Naive thymus-derived CD4-positive, alpha-beta T cell (primary cell): ENCODE measurements at places on chromosomes 2 and 18.

DNA sequence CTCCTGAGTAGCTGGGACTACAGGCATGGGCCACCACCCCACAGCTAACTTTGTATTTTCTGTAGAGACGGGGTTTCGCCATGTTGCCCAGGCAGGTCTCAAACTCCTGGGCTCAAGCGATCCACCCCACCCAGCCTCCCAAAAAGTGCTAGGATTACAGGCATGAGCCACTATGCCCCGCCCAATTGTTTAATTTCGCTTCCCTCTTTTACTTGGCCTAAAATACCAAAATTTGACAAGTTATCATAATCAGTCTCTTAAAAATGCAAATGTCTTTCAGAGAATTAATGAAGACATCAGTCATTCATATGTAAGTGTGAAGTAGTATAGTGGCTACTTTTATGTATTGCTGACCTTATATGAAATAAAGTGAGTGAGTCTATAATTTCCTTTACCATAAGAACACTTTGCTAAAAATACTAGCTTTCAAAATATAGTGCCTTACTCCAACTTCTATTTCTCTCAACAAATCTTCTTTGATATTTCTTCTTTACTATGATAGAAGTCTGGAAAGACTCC, 9.8 kb downstream of the FBXO11 start:
- no peak for DNase-seq

GRCh38 chr18:3329471-3329870, 67.5 kb downstream of the MYL12B start:
- no peak for DNase-seq

- no peak for DNase-seq
These were observed 145.6 kb downstream of the NAPG start for GRCh38 chr18:10671441-10671840.

DNA sequence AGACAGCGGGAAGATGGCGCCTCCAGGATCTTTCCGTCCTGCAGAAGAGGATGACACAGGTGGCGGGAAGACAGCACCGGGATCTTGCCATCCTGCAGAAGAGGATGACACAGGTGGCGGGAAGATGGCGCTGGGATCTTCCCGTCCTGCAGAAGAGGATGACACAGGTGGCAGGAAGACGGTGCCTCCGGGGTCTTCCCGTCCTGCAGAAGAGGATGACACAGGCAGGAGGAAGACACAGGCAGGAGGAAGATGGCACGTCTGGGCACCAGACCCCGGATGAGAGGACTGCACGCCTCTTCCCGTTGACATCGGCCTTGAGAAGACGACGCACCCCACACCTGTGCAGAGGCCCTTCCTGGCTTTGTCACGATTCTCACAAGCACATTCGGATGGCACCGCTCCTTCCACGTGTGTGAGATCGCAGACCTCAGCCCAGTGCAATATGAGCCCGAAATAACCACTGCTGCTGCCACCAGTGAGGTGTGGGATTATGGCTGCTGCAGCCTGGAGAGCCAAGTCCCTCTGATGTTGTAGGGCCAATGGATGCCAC, 79.4 kb upstream of the SNTG2 start:
- DNase-seq, result no peak

DNA sequence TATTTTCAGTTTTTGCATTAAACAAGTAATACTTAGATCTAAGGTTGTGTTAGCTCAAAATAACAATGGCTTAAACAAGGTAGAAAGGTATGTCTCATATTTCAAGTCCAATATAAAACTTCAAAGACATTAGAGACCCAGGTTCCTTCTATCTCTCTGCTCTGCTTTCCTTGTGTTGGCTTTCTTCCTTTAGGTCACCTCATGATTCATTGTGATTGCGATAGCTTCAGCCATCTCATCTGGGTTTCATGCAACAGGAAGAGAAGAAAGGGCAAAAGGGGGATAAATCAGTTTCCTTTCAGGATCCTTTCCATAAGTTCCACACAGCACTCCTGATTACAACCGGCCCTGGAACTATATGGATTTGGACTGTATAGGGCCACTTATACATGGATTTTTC, 16.0 kb upstream of the TBR1 start:
- DNase-seq, result no peak

- DNase-seq, result no peak
These were observed 10.5 kb downstream of the CAPN10 start for GRCh38 chr2:240597054-240597418.

GRCh38 chr18:33062834-33063364, 290.1 kb upstream of the KLHL14 start:
- DNase-seq, result no peak

GRCh38 chr18:57561728-57562423, 24.6 kb downstream of the FECH start:
- DNase-seq, result peak; percentile 16

GRCh38 chr2:45607701-45608100, 3.4 kb downstream of the SRBD1 start:
- no peak for DNase-seq

- no peak for DNase-seq
These were observed 383.5 kb downstream of the CMPK2 start for GRCh38 chr2:6482256-6482655.

DNA sequence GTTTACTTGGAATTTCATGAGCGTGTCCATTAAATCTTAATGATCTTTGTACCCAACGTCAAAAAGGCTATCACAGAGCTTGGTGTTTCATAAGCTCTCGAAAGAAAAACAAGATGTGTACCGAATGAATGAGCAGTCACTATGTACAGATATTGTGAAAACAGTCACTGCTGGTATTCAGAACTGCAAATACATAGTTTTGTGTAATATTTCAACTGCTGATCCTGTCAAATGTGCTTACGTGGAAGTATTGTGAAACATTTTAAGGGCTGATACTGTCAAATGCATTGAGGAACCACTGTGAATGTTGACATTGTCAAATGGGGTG, 184.2 kb upstream of the KLHL29 start:
- no peak for DNase-seq

GRCh38 chr2:165435611-165436010, 33.9 kb upstream of the CSRNP3 start:
- DNase-seq, result no peak

DNA sequence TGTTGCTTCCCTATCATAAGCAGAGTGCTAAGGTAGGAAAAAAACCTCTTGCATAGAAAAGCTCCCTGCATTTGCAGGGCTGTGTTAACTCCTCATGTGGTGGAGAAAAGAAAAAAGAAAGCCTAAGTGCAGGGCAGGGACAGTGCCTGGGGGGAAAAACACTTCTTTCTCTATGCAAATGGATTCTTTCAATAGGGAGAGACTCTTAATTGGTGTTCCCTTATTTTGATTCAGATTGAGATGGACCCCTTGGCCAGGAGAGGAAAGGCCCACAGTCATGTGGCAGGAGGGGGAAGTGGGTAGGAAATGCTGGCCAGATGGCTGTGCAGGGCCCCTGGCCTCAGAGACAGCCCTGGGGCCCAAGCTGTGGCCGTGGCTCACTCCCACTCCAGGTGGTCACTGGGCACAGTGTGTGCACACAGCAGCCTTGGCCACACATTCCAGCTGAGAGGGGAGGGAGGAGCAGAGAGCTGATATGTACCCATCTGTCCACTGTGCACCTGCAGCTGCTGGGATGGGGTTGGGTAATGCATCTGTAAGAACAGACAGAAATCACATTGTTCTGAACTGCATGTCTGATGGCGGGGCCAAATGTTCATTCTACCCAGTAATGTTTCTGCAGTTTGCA, 410.4 kb downstream of the DSC3 start:
- no peak for DNase-seq

GRCh38 chr18:51952844-51953243, 387.2 kb upstream of the DCC start:
- DNase-seq, result no peak

GRCh38 chr2:198314559-198315153, 510.3 kb downstream of the PLCL1 start:
- no peak for DNase-seq

GRCh38 chr2:42562474-42563144, 5.8 kb upstream of the MTA3 start:
- DNase-seq, result no peak

DNA sequence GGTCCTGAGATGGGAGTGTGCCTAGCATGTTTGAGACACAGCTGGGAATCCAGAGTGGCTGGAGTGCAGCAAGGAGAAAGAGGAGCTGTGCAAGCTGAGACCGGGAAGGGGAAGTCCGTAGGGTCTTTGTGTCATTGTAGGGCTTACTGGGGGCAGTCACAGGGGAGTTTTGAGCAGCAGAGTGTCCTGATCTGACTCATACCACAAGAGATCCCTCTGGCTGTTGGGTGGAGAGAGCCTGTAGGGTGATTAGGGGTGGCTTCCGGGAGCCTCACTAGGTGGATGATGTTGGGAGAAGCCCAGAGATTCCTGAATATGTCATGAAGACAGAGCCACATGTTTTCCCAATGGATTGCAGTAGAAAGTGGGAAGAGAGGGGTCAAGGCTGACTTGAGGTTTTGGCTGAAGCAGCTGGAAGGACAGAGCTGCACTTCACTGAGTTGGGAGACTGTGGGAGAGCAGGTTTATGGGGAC, 30.9 kb downstream of the FHOD3 start:
- DNase-seq, result no peak
